ENCODE measurements at places on chromosomes 12 and 14.

GRCh38 chr14:49971156-49972130, 78.6 kb downstream of the ARF6 start:
- peak; percentile 93 for DNase-seq

DNA sequence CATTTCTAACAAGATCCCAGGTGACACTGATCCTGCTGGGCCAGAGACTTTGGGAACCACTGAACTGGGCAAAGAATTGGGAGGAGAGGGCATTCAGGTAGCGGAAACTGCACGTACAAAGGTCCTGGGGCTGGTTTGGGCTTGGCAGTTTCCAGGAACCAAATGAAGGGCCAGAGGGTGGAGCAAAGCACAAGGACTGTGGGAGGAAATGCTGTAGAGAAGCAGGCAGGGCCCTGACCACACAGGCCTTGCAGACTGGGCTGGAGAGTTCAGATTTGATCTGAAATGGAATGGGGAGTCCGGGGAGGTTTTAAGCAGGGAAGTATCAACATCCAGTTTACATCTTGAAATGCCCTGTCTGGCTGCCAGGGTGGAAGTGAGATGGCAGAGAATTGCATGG, 195.1 kb downstream of the PHETA1 start:
- no peak for DNase-seq

GRCh38 chr14:51513281-51513680, 138.4 kb upstream of the FRMD6 start:
- DNase-seq: no peak

- DNase-seq: no peak
Measured at GRCh38 chr12:112543751-112544150, 125.0 kb downstream of the PTPN11 start.

- DNase-seq: peak; percentile 56
Measured at GRCh38 chr14:57390806-57391516, 575 bp downstream of the NAA30 start.

DNA sequence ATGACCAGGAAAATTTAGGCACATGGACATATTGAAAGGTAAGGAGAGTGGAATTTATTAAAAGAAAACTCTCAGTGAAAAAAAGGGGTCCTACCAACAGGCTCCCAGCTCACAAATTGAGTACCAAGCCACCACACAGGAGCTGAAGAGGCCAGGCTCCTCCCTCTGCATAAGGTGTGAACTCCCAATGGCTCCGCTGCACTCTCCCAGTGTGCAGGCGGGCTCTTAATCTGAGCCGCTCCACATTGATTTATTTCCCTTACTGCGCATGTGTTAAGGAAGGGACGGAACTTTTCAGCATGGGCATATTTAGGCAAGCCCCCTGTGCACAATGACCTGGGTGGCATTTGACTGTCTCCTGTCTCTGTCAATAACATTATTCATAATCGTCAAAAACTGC, 68.6 kb upstream of the PLEKHG7 start:
- DNase-seq: no peak

- DNase-seq: no peak
Measured at GRCh38 chr14:94673781-94674231, 61.6 kb downstream of the SERPINA3 start.

DNA sequence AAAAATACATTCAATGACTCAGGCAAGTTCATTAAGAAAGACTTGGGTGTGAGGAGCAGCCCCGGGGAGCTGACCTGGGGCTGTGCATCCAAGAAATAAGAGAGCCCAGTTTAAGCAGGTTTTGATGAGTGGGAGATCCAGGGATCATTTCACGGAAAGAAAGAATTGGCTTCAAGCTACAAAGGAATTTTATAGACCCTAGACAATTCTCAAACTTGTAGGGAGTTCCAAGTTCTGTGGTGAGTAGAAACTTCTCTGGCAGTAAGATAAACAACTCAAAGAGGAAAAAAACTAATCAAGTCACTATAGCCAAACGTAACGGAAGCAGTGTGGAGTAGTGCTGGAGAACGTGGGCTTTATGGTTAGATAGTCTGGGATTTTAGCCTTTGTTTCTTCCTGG, 175.7 kb upstream of the DDHD1 start:
- no peak for DNase-seq

GRCh38 chr12:26939192-26939832, 1.0 kb downstream of the FGFR1OP2 start:
- peak; percentile 35 for DNase-seq

DNA sequence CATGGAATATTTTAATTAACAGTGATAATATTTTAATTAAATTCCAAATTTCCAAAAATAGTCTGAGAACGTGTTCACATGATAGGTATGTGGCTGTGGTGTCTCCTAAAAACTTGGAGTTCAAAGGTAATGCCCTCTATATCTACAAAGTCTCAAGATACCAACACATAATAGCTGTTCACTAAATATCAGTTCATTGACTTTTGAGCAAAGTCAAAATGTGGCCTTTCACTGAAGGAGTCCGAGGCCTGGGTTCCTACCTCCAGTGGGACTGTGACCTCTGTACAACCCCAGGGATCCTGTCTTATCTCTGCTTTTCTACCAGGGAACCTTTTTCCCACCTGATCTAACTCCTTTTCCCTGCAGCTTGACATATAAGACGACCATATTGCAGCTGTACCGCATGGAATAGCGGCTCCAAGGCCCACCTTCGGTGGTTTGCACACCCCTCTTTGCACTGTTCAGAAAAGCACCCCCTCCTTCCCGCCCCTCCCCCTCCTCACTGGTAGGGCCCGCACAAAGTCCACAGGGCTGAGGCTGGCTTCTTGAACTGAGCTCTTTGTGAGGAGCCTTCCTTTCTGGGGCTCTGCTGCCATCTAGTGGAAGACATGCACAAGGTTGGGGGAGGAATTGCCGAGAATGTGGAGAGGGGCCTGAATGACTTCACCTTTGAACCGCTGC, 3.1 kb downstream of the CCND2 start:
- DNase-seq: peak; percentile 94

- DNase-seq: no peak
Measured at GRCh38 chr12:123243671-123244262, 10.5 kb downstream of the MTRFR start.

GRCh38 chr14:39107591-39107996, 4.6 kb upstream of the SEC23A start:
- DNase-seq: peak; percentile 68

DNA sequence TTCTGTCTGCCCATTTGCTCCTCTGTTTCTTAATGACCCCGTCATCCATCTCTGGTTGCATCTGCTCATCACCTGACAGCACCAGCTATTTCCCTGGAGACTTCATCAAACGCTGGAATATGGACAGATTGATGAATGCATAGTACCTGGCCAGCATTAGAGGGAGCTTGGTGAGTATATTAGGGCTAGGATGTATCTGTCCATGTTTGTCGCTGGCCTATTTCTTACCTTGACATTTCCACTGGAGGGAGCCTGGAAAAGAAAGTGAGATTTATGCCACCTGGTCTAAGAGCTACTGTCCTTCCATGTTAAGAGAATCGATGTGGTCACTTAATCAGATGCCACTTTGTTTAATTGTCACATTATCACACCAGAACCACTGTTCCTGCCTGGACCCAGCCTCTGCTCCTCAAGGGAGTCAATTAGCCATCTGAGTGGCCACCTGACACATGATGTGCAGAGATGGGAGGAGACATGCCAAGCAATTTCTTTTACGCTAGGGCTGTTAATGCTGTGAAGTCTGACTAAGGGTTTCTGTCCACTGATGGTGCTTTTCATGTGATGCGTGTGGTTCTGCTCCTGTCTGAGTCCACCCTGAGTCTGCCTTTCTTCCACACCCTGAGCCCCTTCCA, 75.3 kb upstream of the SFSWAP start:
- no peak for DNase-seq

GRCh38 chr12:39502726-39503125, 59.8 kb upstream of the KIF21A start:
- DNase-seq: no peak

DNA sequence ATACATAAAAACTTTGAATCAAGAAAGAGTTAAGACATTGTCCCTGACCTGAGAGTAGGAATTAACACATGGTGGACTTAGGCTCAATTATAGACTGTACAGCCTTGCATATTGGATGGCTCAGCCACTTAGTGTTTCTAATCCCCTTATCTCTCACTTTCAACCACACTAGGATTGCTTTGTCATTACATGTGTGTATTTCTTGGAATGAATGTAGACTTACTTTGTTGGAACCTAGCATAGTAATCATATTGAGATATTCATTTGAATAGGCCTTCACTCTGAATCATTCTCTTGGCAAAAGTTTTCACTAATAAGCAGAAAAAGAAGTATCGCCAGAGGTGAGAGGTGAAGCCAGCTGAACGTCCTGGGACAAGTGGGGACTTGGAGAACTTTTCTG, 1973.9 kb upstream of the FLRT2 start:
- no peak for DNase-seq

DNA sequence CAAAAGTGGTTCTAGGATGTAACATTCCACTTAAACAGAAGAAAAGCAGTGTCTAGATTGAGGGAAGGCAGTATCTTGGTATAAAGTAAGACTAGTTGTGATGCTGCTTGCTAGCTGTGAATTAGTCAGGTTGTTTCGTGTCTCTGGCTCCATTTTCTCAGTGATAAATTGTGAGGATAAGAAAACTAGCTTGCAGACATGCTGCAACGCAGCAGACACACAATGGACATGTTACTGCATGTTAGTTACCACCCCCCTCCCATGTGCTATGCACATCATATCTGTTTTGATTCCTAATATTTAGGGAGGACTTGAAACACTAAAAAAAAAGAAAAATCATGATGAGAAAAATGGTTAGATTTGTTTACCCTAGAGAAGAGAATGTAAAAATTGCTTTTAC, 2.9 kb downstream of the CCNK start:
- no peak for DNase-seq

- no peak for DNase-seq
Measured at GRCh38 chr12:40222247-40222646, 2.5 kb upstream of the LRRK2 start.

GRCh38 chr12:129520739-129521138, 383.1 kb downstream of the TMEM132D start:
- no peak for DNase-seq

GRCh38 chr12:114799574-114800487, 115.9 kb upstream of the TBX3 start:
- no peak for DNase-seq

GRCh38 chr12:15151161-15152091, 69.8 kb downstream of the RERG start:
- peak; percentile 3 for DNase-seq

DNA sequence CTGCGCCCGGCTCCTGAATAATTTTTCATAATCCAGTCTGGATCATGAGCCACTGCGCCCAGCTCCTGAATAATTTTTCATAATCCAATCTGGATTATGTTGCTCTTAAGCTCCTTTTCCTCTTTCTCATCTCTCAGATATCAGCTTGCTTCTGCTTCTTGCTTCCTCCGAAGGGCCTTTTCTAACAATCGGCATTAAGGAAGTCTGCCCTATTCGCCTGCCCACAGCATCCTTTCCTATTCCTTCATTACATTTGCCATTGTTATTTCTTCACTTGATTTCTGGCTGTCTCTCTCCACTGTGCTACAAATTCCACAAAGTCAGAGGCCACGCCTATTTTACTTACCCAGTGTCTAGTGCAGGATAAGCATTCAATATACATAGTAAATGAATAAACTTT, 83.5 kb downstream of the TTC7B start:
- DNase-seq: no peak

- no peak for DNase-seq
Measured at GRCh38 chr12:54522243-54522642, 24.7 kb downstream of the NCKAP1L start.

- peak; percentile 18 for DNase-seq
Measured at GRCh38 chr12:91577586-91578539, 395.2 kb upstream of the DCN start.

- DNase-seq: no peak
Measured at GRCh38 chr12:28130625-28131598, 59.3 kb upstream of the CCDC91 start.
